ENCODE measurements at places on chromosomes 2 and 18.
A peak's percentile ranks its signal among the peaks of the same experiment; 100 is the strongest.

GRCh38 chr2:99780276-99780675 lies 290.5 kb upstream of the REV1 start:
- DNase-seq, result no peak

DNA sequence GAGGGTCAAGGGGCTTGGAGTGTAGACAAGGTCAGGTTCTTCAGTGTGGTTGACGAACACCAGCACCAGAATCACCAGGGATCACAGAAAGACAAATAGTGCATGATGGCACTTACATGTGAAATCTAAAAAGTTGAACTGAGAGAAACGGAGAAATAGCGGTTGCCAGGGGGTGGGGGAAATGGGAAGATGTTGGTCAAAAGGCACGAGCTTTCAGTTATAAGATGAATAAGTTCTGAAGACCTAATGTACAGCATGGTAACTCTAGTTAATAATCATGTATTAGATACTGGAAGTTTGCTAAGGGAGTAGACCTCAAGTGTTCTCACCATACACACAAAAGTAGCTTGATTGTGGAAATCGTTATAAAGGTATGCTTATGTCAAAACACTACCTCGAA lies 43.7 kb upstream of the DARS1 start:
- DNase-seq, result no peak

DNA sequence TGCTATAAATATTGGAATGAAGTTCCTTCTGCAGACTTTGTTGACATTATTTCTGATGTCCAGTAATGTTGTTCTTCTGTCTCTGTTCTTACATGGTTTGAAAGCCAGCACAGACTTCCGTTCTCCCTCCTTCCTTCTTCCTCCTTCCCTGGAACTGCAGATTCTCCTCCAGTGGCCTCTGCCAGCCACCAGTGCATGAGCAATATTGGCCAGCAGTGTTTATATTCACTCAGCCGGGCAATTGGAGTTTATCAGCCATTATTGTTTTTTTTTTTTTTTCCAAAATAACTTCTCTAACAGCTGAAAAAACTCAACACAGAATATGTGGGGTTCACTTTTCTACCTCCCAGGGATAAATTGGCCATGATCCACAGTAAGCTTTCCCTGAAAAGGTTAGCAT lies 86.8 kb downstream of the ADCYAP1 start:
- no peak for DNase-seq

- DNase-seq, result no peak
These were observed 39.3 kb upstream of the STAT1 start for GRCh38 chr2:191053256-191053655.

DNA sequence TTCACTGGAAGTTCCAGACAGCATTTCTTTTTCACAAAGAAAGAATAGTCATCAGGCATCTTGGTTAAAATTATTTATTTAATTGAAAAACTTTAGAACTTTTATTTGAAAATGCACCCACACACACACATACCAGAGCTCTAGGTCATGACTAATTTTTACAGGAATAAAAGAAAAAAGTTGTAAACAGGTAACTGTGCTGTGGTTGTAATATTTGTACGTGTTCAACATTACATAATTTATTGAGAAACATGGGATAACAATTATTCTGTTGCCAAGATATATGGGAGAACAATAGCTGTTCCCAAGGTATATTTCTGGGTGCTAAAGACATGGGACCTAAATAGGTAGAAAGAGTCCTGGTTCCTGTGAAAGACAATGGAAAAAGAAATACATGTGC lies 104.9 kb downstream of the RIT2 start:
- no peak for DNase-seq

GRCh38 chr2:38731090-38731489 lies 20.1 kb downstream of the SRSF7 start:
- no peak for DNase-seq

GRCh38 chr2:143176606-143177005 lies 47.4 kb downstream of the ARHGAP15 start:
- DNase-seq, result no peak

DNA sequence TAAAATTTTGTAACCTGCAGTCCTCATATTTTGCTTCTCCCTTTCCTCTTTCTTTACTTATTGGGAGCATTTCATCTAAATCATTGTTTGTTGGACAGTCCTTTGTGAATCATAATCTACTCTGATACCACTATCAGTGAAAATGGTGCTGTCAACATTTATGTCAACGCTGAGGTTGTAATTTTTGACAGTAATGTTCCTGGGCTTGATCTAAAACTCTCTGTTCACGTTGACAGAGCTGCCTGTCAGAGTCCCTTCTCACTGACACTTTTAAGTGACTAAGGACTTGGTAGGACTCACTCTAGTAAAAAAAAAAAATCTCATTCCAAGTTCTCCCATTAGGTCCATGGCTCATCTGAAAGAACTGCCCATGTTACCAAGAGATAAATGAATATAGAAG lies 1640.8 kb upstream of the PIK3C3 start:
- DNase-seq, result no peak

GRCh38 chr2:128321784-128322714 lies 3.4 kb upstream of the HS6ST1 start:
- peak; percentile 48 for DNase-seq

GRCh38 chr2:39525636-39526412 lies 88.7 kb upstream of the MAP4K3 start:
- DNase-seq, result no peak

- no peak for DNase-seq
These were observed 120.2 kb downstream of the ACAA2 start for GRCh38 chr18:49692906-49693716.

DNA sequence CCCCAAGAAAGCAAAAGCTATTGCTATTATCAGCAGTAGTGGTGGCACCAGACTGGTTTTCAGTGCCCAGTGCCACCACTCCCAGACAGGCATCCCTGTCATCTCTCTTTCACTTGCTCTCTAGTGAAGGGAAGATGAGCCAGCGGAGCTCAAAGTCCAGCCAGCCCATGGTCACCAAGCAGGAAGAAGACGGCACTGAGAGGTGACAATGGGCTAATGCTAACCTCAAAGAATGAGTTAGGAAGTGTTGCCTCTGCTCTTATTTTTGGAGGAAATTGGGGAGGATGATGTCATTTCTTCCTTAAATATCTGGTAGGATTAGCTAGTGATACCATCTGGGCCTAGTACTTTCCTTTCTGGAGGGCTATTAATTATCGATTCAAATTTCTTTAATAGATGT lies 1.7 kb downstream of the SP140 start:
- no peak for DNase-seq

DNA sequence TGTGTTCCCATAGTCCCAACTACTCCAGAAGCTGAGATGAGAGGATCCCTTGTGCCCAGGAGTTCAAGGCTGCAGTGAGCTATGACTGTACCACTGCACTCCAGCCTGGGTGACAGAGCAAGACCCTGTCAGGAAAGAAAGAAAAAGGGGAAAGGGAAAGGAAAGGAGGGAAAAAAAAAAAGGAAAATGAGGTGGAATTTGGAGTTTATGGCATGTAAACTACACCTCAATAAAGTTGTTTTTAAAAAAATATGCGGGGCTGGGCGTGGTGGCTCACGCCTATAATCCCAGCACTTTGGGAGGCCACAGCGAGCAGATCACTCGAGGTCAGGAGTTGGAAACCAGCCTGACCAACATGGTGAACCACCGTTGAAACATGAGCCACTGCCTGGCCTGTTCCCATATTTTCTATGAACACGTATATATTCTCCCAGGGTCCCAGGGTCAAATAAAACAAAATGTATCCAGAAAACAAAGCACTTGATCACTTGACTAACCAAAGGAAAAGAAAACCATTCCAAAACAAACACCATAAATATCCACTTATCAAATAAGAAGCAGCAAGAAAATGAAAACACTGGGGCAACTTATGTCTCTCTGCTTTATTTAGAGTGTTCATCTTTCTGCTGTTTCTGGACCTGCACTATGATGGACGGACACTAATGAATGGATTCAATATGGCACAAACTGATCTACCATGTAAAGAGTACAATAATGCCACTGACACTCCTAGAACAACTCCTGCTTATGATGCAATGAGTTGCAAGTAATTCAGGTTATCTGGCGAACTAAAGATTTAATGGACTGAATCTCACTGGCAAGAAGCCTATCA lies 56.8 kb downstream of the ASXL2 start:
- DNase-seq, result no peak

- DNase-seq, result no peak
These were observed 76.5 kb downstream of the EDAR start for GRCh38 chr2:108912629-108912902.

- DNase-seq, result no peak
These were observed 42.7 kb downstream of the MBD5 start for GRCh38 chr2:148063633-148064032.

All from SHP77 treated with DMSO at 0.1 percent for 48 hours (cell line).